A172 (cell line): ENCODE measurements at places on chromosomes 11 and 22. TPM values are rescaled to one million over a fixed set of nuclear protein-coding genes. Genes with fewer than 3 reads are reported as not detected.

GRCh38 chr11:131537748-131538147, 167.3 kb downstream of the NTM start:
- DNase-seq: no peak

DNA sequence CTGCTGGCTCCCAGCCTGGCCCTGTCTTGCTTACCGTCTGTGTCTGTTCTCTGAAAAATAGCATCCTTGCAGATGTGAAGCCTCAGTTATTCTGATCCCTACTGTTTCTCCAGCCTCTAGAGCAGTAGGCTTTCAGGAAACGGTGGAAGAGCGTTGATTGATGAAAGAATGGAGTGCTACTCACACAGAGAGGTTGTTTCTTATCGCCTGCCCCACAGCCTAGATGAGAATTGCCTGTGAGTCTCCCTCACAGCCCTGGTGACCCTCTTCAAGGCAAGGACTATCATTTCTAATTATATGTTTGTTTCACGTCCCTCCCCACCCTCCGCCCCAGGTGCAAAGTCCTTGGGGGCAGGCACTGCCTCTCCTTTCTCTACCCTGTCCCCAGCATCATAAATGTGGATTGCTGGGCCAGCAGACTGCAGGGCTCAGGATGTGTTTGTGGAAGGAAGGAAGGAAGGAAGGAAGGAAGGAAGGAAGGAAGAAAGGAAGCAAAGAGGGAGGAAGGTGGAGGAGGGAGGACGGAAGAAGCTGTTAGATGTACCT, 575.3 kb upstream of the B3GAT1 start:
- DNase-seq: no peak

- no peak for DNase-seq
These were observed 12.8 kb upstream of the ST14 start for GRCh38 chr11:130146796-130147195.

- no peak for DNase-seq
These were observed 23.2 kb downstream of the TNRC6B start for GRCh38 chr22:40200795-40201530.

DNA sequence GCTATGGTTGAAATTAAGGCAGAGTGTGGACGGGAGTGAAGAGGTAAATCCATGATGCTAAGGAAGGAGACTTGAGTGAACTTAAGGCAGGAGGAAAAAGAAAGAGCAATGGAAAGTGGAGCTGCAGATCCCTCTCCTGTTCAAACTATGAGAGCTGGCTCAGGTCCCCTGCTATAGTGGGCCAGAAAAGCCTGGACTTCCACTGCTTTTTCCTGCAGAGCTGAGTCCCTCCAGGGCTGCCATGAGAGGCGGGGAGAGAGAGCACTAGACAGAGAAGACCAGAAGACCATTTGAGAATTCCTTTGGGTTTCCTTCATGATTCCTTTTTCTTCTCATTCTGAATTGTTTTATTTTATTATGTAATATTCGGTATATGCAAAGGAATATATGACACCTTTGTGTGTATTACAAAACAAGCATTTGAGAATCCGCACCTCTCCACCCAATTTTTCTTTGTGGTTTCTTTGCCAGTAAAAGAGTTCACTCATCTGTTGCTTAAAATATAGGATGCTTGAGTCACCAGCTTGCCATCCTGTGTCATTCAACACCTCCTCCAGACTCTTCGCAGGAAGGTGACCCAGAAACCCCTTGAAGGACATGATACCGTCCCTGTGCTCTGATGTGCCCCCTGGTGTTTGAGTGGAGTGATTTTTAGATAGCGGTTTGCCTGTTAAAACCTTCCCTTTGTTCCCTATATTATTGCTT, 24.4 kb downstream of the SREBF2 start:
- peak; percentile 85 for DNase-seq

- no peak for DNase-seq
These were observed 450 bp upstream of the BCL2L13 start for GRCh38 chr22:17638182-17638431.

DNA sequence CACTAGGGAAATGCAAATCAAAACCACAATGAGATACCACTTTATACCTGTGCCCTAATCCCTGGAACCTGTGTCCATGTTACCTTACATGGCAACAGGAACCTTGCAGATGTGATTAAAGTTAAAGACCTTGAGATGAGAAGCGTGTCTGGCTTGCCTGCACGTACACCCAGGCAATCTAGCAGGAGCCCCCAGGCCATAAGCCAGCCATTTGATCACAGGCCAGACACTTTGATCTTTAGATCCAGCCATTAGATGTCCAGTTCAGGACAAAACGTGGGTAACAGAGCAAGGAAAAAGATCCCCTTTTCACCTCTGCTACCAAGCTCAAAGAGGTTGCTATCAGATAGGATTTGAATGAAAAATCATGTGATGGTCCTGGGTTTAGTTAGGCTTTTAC, 378.8 kb downstream of the BUD13 start:
- no peak for DNase-seq

DNA sequence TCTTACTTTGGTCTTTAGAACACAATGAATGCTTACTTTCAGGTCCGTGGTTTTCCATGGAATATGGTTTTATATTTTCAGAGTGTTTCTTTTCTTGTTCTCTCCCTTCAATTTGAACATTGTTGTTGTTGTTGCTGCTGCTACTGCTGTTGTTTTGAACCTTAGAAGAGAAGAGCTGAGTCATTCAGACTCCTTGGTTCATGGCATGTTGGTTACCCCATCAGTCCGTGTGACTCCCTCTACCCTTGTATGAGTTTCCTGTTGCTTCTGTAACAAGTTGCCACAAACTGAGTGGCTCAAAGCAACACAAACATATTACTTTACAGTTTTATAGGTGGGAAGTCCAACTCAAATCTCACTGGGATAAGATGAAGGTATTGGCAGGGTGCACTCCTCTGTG, 511.0 kb downstream of the INSC start:
- no peak for DNase-seq

- no peak for DNase-seq
These were observed 2.1 kb downstream of the UCP3 start for GRCh38 chr11:74006743-74007304.

The OR1S1 gene
- total RNA-seq: not detected in 2 replicates

The TOMT gene
- not detected in 2 replicates for total RNA-seq
